Mesothelial cell of epicardium (in vitro differentiated cells): ENCODE measurements at places on chromosomes 2 and 18. TPM values are rescaled to one million over a fixed set of nuclear protein-coding genes. Genes with fewer than 3 reads are reported as not detected.

IL1B gene
- 1.3 to 1.7 TPM (median 1.4 TPM) in 3 replicates for total RNA-seq

ASB3 gene
- 34.9 to 38.6 TPM (median 36.6 TPM) in 3 replicates for total RNA-seq

SLC19A3 gene
- 11.3 to 11.9 TPM (median 11.4 TPM) in 3 replicates for total RNA-seq

PLA2R1 gene
- 14.4 to 15.0 TPM (median 14.8 TPM) in 3 replicates for total RNA-seq

LYG2 gene
- total RNA-seq = not detected in 3 replicates

UBE2F gene
- total RNA-seq = 31.9 to 36.4 TPM (median 33.4 TPM) in 3 replicates

AP1S3 gene
- 18.0 to 23.2 TPM (median 18.5 TPM) in 3 replicates for total RNA-seq

EPAS1 gene
- total RNA-seq = 4.4 to 7.5 TPM (median 4.9 TPM) in 3 replicates

SERPINB8 gene
- 5.3 to 6.4 TPM (median 5.6 TPM) in 3 replicates for total RNA-seq

PASK gene
- total RNA-seq = 26.1 to 31.0 TPM (median 30.8 TPM) in 3 replicates

GRCh38 chr2:192500550-192501200 lies 305.9 kb upstream of the TMEFF2 start:
- no peaks in the 10 kb centered on the region for H3K27me3 ChIP-seq
- H3K4me3 ChIP-seq = no peak overlapping the region
- H3K36me3 ChIP-seq = no peaks in the 10 kb centered on the region
- no peaks in the 10 kb centered on the region for H3K4me1 ChIP-seq
- DNase-seq = no peak
- H3K27ac ChIP-seq = no peak overlapping the region

- H3K4me1 ChIP-seq = no peaks in the 10 kb centered on the region
- no peak for DNase-seq
- H3K27me3 ChIP-seq = peaks cover 1% of the 10 kb centered on the region
- H3K36me3 ChIP-seq = no peaks in the 10 kb centered on the region
- H3K4me3 ChIP-seq = no peak overlapping the region
Measured at GRCh38 chr18:38923126-38923525, 1357.5 kb upstream of the CELF4 start.

DNA sequence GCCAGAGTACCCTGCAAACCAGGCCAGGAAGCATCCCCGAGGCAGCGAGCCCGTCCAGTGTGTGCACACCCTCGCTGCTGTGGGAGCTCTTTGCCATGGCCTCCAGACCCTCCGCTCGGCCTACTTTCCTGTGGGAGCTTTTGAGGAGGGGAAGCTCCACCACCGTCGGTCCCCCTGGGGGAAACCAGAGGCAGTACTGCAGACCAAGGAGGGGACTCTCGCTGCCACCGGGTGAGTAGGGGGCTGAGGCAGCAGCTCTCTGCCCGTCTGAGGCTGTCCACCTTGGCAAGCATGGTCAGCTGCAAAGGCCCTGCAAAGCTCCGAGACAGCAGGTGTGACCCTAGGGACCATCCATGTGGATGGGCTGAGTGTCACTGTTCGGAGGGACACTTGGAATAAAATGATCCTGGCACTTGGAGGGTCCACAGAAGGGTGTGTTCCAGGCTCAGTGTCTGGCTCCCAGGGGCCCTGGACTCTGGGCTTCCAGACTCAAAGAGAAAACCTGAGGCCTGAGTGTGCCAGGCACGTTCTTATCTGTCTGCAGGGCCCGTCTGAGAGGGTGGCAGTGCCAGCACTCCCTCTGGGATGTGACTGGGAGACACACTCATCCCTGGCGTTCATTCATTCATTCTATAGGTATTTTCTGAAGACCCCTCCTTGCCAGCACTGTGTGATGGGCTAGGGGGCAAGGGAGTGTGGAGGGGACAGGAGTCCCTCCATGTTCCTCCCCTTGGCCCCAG lies 282.8 kb upstream of the HS6ST1 start:
- H3K27ac ChIP-seq = no peak overlapping the region
- no peaks in the 10 kb centered on the region for H3K27me3 ChIP-seq
- H3K36me3 ChIP-seq = no peaks in the 10 kb centered on the region

DNA sequence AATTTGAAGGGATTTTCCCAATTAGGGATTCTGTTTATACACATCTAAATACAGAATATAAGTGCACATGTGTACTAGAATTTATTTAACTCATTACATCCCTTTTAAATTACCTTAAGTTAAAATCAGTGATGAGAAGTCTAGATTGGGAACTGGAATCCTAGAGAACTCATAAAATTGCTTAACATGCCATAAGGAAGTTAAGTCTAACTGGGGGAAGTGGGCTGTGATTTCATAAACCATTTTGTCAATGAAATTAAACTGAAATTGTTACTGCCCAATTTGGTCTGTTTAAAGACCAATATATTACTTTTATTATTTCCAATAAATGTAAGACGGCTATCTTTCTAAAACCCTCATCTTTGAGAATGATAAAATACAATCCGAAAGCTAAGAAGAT lies 72.3 kb upstream of the CD226 start:
- DNase-seq = no peak
- H3K27ac ChIP-seq = no peak overlapping the region
- peaks cover 25% of the 10 kb centered on the region for H3K36me3 ChIP-seq
- H3K4me3 ChIP-seq = no peak overlapping the region
- no peaks in the 10 kb centered on the region for H3K27me3 ChIP-seq

- DNase-seq = no peak
- H3K4me3 ChIP-seq = no peak overlapping the region
- H3K36me3 ChIP-seq = no peaks in the 10 kb centered on the region
- peaks cover 7% of the 10 kb centered on the region for H3K27me3 ChIP-seq
Measured at GRCh38 chr2:108428286-108429009, 20.6 kb upstream of the GCC2 start.

DNA sequence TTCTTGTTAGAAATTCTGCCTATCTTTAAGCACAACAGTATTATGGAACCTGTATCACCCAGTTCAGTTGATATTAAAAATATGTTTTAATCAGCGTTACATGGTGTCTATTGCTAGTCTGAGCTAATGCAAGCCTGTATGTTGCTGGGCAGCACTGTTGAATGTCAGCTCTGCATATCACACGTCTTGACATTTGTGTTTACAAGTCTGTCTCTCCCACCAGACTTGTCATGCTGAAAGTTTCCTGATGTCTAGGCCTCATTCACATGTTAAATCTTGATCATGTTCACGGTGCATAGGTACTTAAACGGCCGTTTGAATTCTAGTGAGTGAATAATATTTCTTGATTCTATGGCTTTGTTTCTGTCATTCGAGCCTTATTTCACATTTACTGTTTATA lies 385.0 kb downstream of the SOCS6 start:
- H3K36me3 ChIP-seq = no peaks in the 10 kb centered on the region
- peaks cover 1% of the 10 kb centered on the region for H3K27me3 ChIP-seq
- H3K4me1 ChIP-seq = no peaks in the 10 kb centered on the region
- H3K4me3 ChIP-seq = no peak overlapping the region

DNA sequence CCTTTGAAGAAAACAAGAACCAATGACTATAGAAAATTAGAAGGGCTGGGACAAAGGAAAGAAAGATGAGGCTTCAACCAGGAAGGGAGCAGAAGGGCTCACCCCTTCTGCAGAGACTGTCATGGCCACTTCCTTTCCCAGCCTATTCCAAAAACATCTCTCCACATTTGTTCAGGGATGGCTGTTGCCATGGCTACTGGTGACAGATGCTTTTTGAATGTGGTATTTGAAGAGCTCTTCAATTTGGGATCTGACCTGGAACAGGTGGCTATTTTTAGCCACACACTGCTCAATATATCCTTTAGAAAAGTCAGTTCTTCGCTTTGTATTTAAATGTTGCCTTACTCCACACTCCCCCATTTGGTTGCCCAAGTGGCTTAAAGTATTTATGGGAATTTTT lies 64.1 kb upstream of the LCLAT1 start:
- no peak overlapping the region for H3K4me3 ChIP-seq
- no peaks in the 10 kb centered on the region for H3K4me1 ChIP-seq
- peaks cover 28% of the 10 kb centered on the region for H3K27me3 ChIP-seq
- no peak for DNase-seq
- H3K36me3 ChIP-seq = no peaks in the 10 kb centered on the region

- no peak for DNase-seq
- H3K4me3 ChIP-seq = no peak overlapping the region
- H3K27me3 ChIP-seq = no peaks in the 10 kb centered on the region
- no peak overlapping the region for H3K27ac ChIP-seq
- peaks cover 9% of the 10 kb centered on the region for H3K4me1 ChIP-seq
Measured at GRCh38 chr2:189426886-189427285, 14.4 kb upstream of the WDR75 start.

DNA sequence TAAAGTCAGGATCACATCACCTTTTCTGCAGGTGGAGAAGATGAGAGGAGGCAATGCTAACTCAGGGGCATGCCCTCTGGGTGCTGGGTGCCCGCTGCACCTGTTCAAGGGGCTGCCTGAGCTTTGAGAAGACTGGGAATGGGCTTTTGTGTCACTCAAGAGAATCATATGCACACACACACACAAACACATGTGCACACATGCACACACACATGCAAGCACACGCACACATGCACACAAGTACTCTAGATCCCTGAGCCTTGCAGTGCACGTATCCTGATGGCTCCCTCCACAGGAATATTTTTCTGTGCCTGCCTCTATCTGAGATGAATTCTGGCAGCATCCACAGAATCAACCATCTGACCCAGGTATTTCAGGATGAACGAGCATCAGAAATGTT lies 110.0 kb upstream of the TEX51 start:
- H3K27ac ChIP-seq = no peak overlapping the region
- DNase-seq = no peak
- no peak overlapping the region for H3K4me3 ChIP-seq
- no peaks in the 10 kb centered on the region for H3K36me3 ChIP-seq
- no peaks in the 10 kb centered on the region for H3K4me1 ChIP-seq
- peaks cover 54% of the 10 kb centered on the region for H3K27me3 ChIP-seq

DNA sequence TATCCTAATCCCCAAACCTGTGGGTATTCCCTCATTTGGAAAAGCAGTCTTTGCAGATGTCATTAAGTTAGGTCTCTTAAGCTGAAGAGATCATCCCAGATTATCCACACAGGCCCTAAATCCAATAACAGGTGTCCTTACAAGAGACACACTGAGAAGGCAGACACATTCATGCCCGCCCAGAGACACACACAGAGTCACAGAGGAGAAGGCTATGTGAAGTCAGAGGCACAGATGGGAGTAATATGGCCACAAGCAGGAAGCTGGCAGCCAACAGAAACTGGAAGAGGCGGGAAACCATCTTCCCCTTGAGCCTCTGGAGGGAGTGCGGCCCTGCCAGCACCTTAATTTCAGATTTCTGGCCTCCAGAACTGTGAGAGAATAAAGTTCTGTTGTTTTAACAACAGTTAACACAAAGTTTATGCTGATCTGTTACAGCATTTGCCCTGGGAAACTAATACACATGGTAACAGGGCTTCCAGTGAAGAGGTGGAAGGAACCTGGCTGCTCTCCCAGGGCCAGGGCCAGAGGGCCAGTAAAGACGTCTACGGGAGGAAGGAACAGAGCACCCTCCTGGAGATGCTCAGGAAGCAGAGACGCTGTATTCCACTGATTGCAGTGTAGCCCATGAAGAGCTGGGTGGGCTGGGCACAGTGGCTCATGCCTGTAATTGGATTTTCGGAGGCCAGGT lies 217.5 kb downstream of the GLI2 start:
- H3K4me1 ChIP-seq = no peaks in the 10 kb centered on the region
- no peaks in the 10 kb centered on the region for H3K27me3 ChIP-seq
- peaks cover 18% of the 10 kb centered on the region for H3K36me3 ChIP-seq
- H3K27ac ChIP-seq = no peak overlapping the region
- H3K4me3 ChIP-seq = no peak overlapping the region

DNA sequence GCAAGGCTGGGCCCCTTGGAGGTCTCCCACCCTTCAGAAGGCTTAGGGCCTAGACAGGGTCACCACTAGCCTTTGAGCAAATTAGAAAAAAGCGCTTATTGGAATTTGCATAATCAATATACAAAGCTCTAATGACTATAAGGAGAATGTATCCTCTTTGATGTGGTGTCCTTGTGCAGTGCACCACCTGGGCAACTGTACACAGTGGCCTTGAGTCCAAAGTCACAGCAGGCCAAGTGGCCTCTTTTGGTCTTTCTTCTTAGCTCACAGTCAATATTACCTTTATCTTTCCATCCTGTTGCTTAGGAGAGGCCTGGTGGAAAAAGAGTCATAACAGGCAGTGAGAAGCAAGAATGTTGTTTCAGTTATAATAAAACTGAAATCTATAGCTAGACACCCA lies 19.7 kb upstream of the ST3GAL5 start:
- H3K4me3 ChIP-seq = no peak overlapping the region
- peaks cover 22% of the 10 kb centered on the region for H3K4me1 ChIP-seq
- H3K36me3 ChIP-seq = no peaks in the 10 kb centered on the region
- no peak for DNase-seq
- H3K27ac ChIP-seq = no peak overlapping the region
- no peaks in the 10 kb centered on the region for H3K27me3 ChIP-seq

GRCh38 chr2:38907743-38908562 lies 18.3 kb downstream of the ARHGEF33 start:
- no peak overlapping the region for H3K27ac ChIP-seq
- H3K4me3 ChIP-seq = no peak overlapping the region
- no peaks in the 10 kb centered on the region for H3K36me3 ChIP-seq
- DNase-seq = no peak

- H3K36me3 ChIP-seq = no peaks in the 10 kb centered on the region
- no peak overlapping the region for H3K27ac ChIP-seq
- peaks cover 6% of the 10 kb centered on the region for H3K4me1 ChIP-seq
- H3K27me3 ChIP-seq = no peaks in the 10 kb centered on the region
- DNase-seq = no peak
- no peak overlapping the region for H3K4me3 ChIP-seq
Measured at GRCh38 chr18:24485681-24486080, 25.2 kb downstream of the HRH4 start.

DNA sequence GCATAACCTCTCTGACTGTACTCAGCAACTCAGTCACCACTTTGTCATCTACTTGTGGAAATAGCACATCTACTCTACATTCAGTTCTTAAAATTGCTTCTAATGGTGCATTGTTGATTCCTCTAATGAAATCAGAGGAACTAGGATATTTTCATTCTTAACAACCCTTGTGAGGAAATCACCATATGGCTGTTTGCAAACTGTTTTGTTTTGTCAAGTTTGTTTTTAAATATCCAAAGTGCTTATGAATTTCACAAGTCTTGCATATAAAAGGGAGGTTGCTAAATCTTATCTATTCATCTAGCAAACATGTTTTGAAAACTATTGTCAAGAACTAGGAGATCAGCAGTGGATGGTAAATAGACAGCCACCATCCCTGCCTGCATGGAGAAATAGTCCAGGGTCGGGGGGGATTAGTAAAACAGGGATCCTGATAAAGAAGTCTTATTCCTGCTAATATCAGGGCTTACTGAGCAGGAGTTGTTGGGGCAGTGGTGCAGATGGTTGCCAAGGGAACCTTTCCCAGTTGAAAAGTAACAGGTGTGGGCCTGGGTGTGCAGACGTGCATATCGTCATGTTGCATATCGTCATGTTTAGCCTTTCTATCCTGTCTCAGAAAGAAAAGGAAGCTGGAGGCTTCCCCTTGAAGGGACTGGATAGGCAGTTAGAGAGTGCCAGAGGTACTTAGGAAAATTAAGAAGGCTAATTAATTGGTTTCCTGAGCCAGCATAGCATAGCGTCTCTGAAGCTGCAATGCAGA lies 7.5 kb upstream of the MYO3B start:
- peaks cover 20% of the 10 kb centered on the region for H3K4me1 ChIP-seq
- no peak overlapping the region for H3K4me3 ChIP-seq
- no peaks in the 10 kb centered on the region for H3K27me3 ChIP-seq
- H3K36me3 ChIP-seq = no peaks in the 10 kb centered on the region
